ENCODE measurements at places on chromosomes 11 and 22.
A peak's percentile ranks its signal among the peaks of the same experiment; 100 is the strongest.

- no peak overlapping the region for H3K27ac ChIP-seq
- no peaks in the 10 kb centered on the region for H3K27me3 ChIP-seq
- no peak overlapping the region for H3K4me3 ChIP-seq
- H3K4me1 ChIP-seq = no peaks in the 10 kb centered on the region
These were observed 473.7 kb downstream of the JRKL start for GRCh38 chr11:96863520-96863919.

DNA sequence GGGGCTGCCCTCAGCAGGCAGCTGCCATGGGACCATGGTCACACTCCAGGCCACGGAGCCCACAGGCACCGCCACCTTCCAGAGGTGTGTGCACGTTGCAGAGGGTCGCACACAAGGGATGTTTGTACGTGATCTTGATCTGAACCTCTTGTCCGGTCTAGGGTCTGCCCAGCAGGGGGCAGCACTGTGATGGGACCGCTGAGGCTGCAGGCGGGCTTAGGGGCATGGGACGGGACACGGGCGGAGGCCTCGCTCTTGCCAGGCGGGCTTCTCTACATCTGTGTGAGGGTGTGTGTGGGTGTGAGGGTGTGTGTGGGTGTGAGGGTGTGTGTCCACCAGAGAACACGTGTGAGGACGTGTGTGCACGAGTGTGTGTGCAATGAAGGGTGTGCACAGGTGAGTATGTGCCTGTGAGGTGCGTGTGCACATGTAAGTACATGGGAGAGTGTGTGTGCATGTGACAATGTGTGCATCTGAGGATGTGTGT lies 52.4 kb downstream of the CACNA1I start:
- H3K36me3 ChIP-seq = no peaks in the 10 kb centered on the region
- H3K4me1 ChIP-seq = no peaks in the 10 kb centered on the region
- no peak overlapping the region for H3K4me3 ChIP-seq
- peaks cover 25% of the 10 kb centered on the region for H3K27me3 ChIP-seq
- no peak for DNase-seq

DNA sequence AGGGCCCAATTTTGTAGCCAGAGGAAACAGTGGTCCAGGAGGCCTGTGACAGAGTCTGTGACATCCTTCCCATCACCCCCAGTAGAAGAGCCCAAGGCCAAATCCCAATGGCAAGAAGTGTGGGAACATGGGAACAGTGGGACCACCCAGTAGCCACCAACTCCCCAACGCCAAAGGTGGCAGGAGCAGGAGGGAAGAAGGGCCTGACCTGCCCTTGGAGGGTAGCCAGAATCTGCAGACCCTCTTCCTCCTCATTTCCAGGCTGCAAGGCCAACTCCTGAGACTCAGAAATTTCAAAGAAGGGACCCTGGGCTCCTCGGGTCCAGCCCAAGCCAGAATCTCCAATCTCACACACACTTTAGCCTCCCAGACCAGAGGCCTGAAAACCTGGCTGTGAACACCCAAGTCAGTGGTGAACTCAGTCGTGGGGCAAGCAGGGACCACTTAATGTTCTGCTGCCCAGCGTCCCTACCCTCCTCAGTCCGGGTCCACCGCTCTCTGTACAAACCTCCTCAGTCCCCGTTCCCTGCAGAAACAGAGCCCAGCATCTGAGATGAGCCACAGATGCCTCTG lies 6.2 kb downstream of the RAB3IL1 start:
- DNase-seq = no peak
- H3K27ac ChIP-seq = peak overlapping the region; percentile 33
- H3K4me1 ChIP-seq = no peaks in the 10 kb centered on the region
- H3K4me3 ChIP-seq = no peak overlapping the region

DNA sequence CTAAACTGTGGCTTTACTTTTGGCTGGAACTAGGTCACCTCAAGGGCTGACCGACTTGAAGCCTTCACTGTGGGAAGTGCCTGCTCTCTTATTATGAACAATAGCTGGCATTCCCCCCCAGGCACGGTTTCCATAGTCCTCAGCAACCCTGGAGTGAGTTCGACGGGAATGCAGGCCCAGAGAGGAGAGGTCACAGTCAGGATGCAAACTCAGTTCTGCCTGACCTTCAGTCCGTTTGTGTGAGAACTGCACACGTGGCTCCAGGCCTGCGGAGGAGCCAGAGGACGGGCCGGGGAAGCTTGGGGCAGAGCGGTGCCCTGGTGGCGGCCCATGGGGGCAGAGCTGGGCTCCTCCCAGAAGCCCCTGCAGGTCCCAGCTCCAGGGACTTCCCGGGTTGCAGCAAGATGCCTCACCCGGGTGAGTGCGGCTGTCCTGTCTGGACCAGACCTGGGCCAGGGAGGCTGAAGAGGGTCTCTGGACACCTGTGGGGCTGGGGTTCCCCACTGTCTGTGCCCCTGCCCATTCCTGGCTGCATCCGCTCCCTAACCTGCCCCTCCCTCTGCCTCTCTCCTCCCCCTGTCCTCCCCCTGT lies 17.2 kb downstream of the SLC25A18 start:
- H3K27me3 ChIP-seq = no peaks in the 10 kb centered on the region
- DNase-seq = no peak
- no peak overlapping the region for H3K27ac ChIP-seq
- no peak overlapping the region for H3K4me3 ChIP-seq
- no peaks in the 10 kb centered on the region for H3K4me1 ChIP-seq

DNA sequence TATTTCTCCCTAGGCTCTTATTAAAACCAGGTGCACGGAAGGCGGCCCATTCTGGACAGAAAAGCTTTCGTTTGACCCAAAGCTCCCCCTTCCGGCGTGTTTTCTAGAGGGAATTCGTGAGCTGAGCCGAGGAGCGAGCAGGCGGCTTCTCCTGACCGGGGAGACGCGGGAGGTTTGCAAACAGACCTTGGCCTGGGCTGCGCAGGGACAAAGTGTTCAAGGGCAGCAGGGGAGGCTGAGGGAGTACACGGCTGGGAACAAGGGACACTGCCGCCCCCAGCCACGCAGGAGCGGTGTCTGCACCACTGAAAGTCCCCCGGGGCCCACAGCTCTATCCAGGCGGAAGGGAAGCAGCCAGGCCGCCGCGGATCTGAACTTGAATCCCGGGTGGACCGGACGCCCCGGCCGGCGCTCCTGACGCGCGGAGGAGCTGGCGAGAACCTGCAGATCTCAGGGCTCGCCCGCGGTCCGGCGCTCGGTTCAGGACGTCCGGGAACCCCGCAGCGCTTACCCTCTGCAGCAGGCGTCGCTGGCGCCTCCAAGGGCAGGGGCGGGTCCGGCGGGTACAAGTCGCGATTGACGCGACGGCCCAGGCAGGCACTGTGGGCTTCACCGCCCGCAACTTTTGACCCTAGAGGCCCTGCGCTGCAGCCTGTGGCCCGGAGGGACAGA lies 101.9 kb downstream of the WT1 start:
- no peaks in the 10 kb centered on the region for H3K36me3 ChIP-seq
- no peak overlapping the region for H3K27ac ChIP-seq
- peak; percentile 55 for DNase-seq
- no peaks in the 10 kb centered on the region for H3K27me3 ChIP-seq

DNA sequence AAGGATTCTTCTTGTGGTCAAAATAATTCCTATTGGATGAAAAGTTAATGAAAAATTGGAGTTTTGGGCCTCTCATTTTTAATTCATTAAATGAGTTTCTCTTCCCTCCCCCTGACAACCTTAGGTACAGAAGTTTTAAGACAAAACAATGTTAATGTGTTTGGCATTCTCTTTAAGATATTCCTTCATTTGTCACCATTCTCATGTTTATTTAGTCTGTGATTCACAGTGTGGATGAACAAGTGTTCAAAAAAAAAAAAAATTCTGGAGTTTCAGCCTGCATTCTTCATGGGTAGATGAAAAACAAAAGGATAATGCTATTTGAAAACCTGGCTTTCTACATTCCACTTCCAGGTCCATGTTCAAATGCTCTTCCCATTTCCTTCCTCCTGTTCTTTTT lies 172.6 kb upstream of the LUZP2 start:
- no peak overlapping the region for H3K4me3 ChIP-seq
- H3K27ac ChIP-seq = no peak overlapping the region
- no peaks in the 10 kb centered on the region for H3K4me1 ChIP-seq
- H3K36me3 ChIP-seq = no peaks in the 10 kb centered on the region
- no peak for DNase-seq

GRCh38 chr11:68383976-68384501 lies 71.6 kb downstream of the LRP5 start:
- DNase-seq = no peak
- no peaks in the 10 kb centered on the region for H3K36me3 ChIP-seq
- peaks cover 13% of the 10 kb centered on the region for H3K4me1 ChIP-seq
- no peaks in the 10 kb centered on the region for H3K27me3 ChIP-seq
- no peak overlapping the region for H3K4me3 ChIP-seq
- peak overlapping the region; percentile 21 for H3K27ac ChIP-seq

DNA sequence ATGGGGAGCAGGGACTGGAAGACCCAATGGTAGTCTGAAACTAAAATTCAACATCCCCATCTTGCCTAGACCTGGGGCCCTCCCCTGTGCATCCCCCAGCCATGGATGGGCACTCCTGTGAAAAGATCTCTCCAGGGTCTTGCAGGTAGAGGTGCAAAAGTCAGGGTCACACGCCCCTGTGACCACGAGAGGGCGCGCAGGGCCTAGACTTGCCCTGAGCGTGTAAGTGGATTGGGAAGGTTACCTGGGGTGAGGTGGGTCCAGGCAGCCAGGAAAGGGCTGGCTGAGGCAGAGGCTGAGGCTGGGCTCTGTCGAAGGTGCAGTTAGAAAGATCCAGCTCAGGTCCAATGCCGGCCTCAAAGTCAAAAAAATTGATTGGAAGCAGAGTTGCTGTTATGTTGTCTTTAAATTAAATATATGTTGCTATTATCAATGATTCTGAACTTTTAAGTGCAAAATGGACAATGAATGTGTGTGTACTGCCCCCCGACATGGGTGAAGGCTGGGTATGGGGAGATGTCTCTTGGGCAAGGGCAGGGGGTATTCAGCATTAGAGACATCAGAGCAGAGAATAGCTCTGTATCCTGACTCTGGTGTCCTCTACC lies 4.8 kb upstream of the POU2F3 start:
- no peaks in the 10 kb centered on the region for H3K4me1 ChIP-seq
- H3K36me3 ChIP-seq = no peaks in the 10 kb centered on the region
- H3K4me3 ChIP-seq = no peak overlapping the region

DNA sequence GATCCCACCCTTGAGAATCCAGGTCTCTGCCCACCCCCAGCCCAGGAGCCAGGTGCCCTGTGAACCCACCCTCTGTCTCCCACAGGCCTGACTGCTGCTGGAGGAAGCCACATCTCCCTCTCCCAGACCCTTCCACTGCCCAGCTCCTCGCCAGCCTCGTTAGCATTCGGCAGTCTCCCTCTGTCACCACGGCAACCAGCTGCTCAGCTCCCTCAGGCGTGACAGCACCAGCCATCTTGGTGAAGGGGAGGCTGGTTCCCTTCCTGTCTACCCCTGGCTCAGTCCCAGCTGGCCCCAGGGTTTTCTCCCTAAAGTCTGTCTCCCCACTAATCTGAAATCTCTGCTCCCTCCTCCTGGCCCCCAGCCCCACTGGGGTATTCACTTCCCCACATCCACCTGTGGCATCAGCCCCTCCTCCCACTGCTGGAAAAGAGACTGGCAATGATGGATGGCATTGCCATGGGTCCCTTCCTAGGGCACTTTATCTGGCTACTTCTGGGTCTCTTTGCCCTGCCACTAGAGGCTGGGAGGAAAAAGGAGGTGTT lies 28.1 kb downstream of the NRXN2 start:
- DNase-seq = no peak
- H3K36me3 ChIP-seq = no peaks in the 10 kb centered on the region
- H3K27ac ChIP-seq = no peak overlapping the region
- no peak overlapping the region for H3K4me3 ChIP-seq

DNA sequence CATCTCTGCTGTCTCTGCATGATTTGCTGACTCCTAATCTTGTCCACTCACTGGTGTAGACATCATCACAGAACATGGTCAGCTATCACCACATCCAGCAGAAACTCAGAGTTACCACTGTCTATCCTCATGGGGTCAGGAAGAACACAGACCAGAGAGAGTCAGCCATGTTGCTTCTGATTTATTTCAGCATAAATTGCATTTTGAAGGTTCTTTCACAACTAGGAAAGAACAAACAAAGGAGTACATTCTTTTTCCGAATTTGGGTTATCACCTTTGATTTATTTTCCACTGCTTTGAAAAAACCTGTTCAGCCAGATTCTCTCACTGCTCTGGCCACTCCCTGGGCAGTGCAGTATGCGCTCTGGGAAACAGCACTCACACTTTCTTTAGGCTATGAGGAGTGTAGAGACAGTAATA lies 172.0 kb upstream of the MTMR2 start:
- H3K4me3 ChIP-seq = no peak overlapping the region
- H3K36me3 ChIP-seq = no peaks in the 10 kb centered on the region
- H3K27ac ChIP-seq = peak overlapping the region; percentile 95
- peak; percentile 70 for DNase-seq

DNA sequence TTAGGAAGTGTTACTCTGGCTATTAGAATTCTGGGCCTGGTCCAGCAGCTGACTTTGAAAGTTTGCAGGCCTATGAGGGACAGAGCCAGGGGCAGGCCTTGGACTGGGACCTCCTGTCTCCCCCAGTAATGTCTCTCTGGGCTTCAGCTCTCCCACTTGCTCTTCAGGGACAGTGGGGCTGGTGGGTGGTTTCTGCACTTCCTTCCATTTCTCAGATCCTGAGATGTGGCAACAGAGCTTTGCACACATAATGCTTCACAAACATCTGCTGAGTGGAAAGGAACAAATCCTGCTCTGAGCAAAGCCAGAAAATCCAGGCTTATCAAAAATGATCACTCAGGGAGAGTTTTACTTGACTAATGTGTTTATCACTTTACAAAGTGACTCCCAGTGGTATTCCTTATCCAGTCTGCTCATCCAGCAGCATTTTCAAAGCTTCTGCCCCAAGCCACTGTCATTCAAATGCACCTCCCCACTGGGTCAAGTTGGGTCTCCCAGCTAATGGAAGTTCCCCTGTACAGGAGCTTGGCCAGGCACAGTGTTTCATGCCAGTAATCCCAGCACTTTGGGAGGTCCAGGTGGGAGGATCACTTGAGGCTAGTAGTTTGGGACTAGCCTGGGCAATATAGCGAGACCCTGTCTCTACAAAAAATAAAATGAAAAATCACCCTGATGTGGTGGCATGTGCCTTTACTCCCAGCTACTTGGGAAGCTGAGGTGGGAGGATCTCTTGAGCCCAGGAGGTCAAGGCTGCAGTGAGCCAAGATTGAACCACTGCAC lies 13.5 kb upstream of the OSBP2 start:
- DNase-seq = no peak
- H3K27ac ChIP-seq = no peak overlapping the region
- no peak overlapping the region for H3K4me3 ChIP-seq
- no peaks in the 10 kb centered on the region for H3K4me1 ChIP-seq
- H3K36me3 ChIP-seq = no peaks in the 10 kb centered on the region

GRCh38 chr11:46285594-46286033 lies 8.2 kb downstream of the CREB3L1 start:
- peak overlapping the region; percentile 54 for H3K27ac ChIP-seq
- H3K27me3 ChIP-seq = no peaks in the 10 kb centered on the region
- H3K4me1 ChIP-seq = no peaks in the 10 kb centered on the region

- DNase-seq = no peak
- H3K4me1 ChIP-seq = no peaks in the 10 kb centered on the region
- H3K36me3 ChIP-seq = no peaks in the 10 kb centered on the region
- no peaks in the 10 kb centered on the region for H3K27me3 ChIP-seq
These were observed 50.2 kb downstream of the PC start for GRCh38 chr11:66907751-66908630.

GRCh38 chr22:26170795-26171580 lies 1.7 kb downstream of the SEZ6L start:
- H3K4me1 ChIP-seq = peaks cover 5% of the 10 kb centered on the region
- no peak for DNase-seq
- H3K27me3 ChIP-seq = peaks cover 51% of the 10 kb centered on the region
- no peak overlapping the region for H3K4me3 ChIP-seq
- no peak overlapping the region for H3K27ac ChIP-seq
